Head of caudate nucleus (tissue), 42 donors: ENCODE measurements at places on chromosomes 3 and 15.
A peak's percentile ranks its signal among the peaks of the same experiment; 100 is the strongest.

DNA sequence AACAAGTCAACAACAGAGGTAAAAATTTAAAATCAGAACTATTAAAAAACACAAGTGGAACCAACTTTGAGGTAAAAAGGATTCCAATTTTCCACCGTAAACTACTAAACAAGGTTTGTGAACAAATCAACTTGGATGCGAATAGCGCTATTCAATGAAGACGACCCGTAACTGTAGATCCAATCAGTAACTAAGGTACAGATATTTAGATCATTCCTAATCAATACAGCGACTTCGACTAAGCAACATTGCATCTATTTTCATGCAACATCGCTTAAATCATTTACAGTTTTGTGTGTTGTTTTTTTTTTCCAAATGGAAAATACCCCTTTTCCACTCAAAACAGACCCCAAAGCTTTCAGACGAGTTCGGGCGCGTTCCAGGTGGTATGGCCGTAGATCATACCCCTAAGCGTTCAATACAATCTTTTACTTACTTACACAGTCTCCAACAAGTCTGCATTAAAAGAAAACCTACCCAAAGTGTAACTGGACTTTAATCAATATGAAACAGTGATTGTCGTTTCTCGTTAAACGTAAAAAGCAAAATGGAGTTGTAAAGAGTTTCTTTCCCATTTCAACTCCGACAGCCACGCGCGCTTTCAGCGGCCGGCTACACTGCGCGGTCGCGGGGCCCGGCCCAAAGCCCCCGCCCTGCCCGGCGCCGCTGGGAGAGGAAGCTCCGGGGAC lies 786 bp downstream of the RHOA start:
- DNase-seq = no peak

GRCh38 chr15:71072423-71072822 lies 42.8 kb upstream of the THSD4 start:
- DNase-seq = no peak

DNA sequence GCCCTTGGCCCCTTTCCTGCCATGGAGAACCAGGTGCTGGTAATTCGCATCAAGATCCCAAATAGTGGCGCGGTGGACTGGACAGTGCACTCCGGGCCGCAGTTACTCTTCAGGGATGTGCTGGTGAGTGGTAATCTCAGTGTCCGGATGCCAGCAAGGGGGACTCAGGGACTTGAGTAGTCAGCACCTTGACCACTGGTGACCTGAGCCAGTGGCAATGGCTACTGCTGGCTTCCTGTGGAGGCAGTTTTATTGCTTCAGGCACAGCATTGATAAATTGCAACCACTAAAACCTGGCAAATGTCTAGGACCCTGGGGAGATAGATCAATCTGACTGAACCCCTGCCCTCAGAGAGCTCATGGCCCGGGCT lies 830 bp downstream of the MAP2K5 start:
- no peak for DNase-seq

GRCh38 chr3:188976407-188976806 lies 195.4 kb upstream of the TPRG1 start:
- DNase-seq = no peak

GRCh38 chr15:38127306-38127771 lies 125.3 kb upstream of the SPRED1 start:
- no peak for DNase-seq

DNA sequence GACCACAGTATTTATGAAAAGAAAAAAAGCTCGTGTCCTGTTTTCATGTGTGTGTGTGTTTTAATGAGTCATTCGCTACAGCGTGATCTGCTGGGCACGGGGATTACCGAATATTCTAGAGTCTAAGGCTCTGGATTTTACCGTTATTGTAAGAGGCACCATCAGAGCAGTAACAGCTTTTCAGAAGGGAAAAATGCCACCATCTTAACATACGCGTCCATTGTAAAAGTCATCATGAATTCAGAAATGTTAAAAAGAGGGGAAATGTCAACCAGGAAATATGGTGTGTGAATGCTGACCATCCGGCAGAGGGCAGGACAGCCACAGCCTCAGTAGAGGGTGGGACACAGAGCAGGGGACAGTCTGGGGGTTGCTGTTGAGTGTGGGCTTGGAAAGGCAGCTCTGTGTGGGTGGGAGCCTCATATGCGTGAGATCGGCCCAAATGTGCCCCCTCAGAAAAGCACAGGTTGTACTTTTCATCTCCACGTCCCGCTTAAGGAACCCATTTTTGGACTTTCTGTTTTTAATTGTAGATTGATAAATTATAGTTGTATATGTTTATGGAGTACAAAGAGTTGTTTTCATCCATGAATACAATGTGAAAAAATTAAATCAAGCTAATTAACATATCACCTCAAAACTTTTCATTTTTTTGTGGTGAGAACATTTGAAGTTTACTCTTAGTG lies 69.6 kb downstream of the ASB7 start:
- DNase-seq = no peak

DNA sequence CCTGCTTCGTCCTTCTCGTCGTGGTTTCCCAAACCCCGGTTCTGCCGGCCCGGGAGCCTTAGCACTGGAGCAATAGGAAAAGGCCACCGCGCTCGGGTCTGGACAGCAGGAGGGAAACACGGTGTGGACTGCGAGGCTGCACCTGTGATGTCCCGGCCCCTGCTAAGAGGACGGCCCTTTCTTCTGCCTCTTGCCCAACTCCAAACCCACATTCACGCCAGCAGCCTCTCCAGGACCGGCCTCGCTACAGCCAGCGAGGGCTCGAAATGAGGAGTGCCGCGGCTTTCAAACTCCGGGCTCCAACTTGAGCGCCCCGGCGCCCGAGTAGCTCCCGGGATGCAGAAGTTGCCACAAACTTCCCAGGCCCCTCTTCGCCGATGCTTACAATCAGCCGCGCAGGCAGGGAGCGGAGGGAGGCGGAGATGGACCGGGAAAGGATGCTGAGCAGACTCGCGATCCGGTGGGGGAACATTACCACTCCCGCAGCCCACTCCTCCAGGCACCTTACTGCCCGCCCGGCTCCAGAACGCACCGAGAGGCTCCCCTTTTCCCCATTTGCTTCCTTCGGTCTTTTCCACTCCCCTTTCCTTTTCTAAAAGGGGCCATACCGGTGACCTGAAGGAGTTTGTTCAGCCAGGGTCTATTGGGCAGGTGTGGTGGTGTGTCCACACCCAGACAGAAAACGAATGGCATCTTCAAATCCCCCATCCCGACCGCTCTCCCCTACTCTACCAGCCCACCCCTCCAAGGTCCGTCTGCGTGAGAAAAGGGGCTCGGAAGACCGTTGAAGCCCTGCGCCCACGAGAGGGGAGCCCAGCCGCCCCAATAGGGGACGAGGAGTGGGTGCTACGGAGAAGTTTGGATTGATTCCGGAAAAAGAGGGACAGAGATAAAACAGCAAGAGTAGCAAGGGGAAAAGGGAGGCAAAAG lies 18.8 kb upstream of the SATB1 start:
- peak; percentile 44 for DNase-seq

DNA sequence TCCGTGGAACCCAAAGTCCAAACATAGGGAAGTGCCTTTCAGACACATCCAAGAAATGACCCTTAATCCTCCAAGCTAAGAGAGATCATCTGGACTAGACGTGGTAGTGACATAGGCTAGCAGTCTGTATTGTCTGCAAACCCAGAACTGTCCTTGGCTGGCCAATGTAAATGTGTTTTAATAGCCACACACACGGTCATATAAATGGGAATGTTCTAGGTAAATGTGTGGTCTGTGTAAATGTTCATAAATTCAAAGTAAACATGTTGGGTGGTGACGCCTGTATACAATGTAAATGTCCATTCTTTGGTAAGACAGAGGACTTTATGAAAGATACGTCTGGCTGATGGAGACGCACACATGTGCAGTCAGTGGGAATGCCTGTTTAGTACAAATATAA lies 16.3 kb upstream of the LINGO1 start:
- no peak for DNase-seq

GRCh38 chr3:229183-229661 lies 32.7 kb downstream of the CHL1 start:
- DNase-seq = no peak

GRCh38 chr3:149401926-149402310 lies 24.5 kb upstream of the TM4SF1 start:
- DNase-seq = no peak
